ENCODE measurements at places on chromosomes 11 and 22. TPM values are rescaled to one million over a fixed set of nuclear protein-coding genes. Genes with fewer than 3 reads are reported as not detected.

RIMBP3C gene
- total RNA-seq = not detected

CSNK2A3 gene
- not detected for total RNA-seq

RFPL1 gene
- not detected for total RNA-seq

CRYBB3 gene
- total RNA-seq = not detected

TRPM5 gene
- total RNA-seq = 4.9 TPM

P4HA3 gene
- total RNA-seq = 0.64 TPM

DDTL gene
- total RNA-seq = 1.8 TPM

OR51B2 gene
- total RNA-seq = not detected

MS4A12 gene
- 328 TPM for total RNA-seq

RIBC2 gene
- total RNA-seq = not detected

F2 gene
- not detected for total RNA-seq

TMPRSS4 gene
- 224 TPM for total RNA-seq

DNA sequence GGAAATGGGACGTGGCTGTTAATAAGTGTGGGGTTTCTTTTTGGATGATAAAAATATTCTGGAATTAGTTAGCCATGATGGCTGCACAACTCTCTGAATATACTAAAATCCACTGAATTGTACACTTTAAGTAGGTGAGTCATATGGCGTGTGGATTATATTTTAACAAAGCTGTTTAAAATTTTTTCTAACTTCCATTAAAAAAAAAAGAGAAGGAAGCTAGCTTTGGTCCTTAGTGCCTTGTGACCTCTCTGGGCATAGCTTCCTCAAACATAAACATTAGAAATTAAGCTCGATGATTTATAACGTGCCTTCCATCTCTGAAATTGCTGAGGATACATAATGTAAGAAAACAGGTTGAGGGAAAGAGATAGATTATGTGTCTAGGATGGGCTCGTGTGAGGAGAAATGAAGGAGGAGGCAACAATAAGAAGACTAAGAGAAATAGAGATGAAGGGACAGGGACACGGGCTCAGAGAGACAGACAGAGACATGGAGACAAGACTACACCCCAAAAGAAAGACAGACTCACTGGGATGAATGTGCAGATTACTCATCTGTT is 20.0 kb downstream of the IRAG1 start:
- H3K4me1 ChIP-seq = peaks cover 41% of the 10 kb centered on the region
- no peak overlapping the region for H3K4me3 ChIP-seq
- peak overlapping the region; percentile 72 for H3K27ac ChIP-seq
- DNase-seq = no peak
- H3K27me3 ChIP-seq = no peaks in the 10 kb centered on the region

DNA sequence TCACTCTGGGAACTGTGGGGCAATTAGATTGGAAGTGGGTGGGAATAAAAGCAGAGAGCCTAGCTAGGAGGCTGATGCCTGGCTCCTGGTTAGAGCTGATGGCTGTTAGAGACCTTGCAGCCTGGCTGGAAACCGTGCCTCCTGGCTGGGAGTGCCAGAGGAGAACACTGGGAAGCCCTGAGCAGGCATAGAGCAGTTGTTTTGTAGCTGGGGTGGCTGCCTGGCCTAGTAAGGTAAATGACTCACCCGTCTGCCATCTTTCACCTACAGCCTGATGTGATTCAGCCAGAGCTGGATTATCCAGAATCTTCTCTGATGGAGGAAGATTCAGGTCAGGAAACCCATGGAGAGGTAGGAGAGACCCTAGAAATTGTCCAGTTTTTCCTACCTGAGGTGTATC is 6.1 kb downstream of the UQCR10 start:
- no peak for DNase-seq
- H3K4me1 ChIP-seq = peaks cover 8% of the 10 kb centered on the region
- no peak overlapping the region for H3K4me3 ChIP-seq
- no peak overlapping the region for H3K27ac ChIP-seq
- no peaks in the 10 kb centered on the region for H3K27me3 ChIP-seq

GRCh38 chr11:121246021-121246768 is 46.4 kb upstream of the SC5D start:
- no peak overlapping the region for H3K4me3 ChIP-seq
- H3K27me3 ChIP-seq = peaks cover 4% of the 10 kb centered on the region
- H3K27ac ChIP-seq = no peak overlapping the region
- no peaks in the 10 kb centered on the region for H3K4me1 ChIP-seq

DNA sequence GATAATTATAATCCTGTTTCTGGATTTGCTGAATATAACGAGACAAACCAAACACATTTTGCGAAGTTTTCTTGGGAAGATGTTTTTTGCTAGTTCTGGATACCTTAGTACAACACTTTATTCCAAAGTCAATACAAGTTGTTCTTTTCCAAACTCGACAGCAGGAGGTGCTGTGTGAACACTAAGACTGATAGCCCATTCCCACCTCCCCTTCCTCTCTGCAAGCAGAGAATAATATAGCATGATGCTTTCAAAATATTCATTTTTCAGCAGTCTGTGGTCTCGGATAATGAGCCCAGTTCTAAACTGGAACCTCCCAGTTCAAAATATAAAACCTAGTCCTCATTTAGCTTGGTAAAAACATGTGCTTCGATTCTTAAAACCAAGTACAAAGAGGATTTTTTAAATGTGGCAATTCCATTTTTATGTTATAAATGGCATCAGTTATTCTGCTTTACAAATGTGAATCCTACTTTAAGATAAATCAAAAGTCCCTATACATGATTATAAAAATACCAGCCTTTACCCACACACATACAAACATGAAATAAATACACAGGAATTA is 129.1 kb downstream of the DCDC1 start:
- no peaks in the 10 kb centered on the region for H3K27me3 ChIP-seq
- no peaks in the 10 kb centered on the region for H3K4me1 ChIP-seq
- no peak overlapping the region for H3K4me3 ChIP-seq
- H3K27ac ChIP-seq = no peak overlapping the region
- no peak for DNase-seq

- no peaks in the 10 kb centered on the region for H3K4me1 ChIP-seq
- H3K36me3 ChIP-seq = no peaks in the 10 kb centered on the region
- no peak overlapping the region for H3K27ac ChIP-seq
- H3K4me3 ChIP-seq = no peak overlapping the region
- DNase-seq = peak; percentile 15
Observed at GRCh38 chr11:115869780-115870431, 365.7 kb upstream of the CADM1 start.

- H3K4me3 ChIP-seq = no peak overlapping the region
- H3K27me3 ChIP-seq = no peaks in the 10 kb centered on the region
- H3K4me1 ChIP-seq = no peaks in the 10 kb centered on the region
- no peaks in the 10 kb centered on the region for H3K36me3 ChIP-seq
Observed at GRCh38 chr11:117670924-117671323, 126.1 kb downstream of the DSCAML1 start.

- H3K27me3 ChIP-seq = peaks cover 27% of the 10 kb centered on the region
- no peak overlapping the region for H3K27ac ChIP-seq
- H3K4me3 ChIP-seq = no peak overlapping the region
- no peak for DNase-seq
- H3K36me3 ChIP-seq = no peaks in the 10 kb centered on the region
Observed at GRCh38 chr22:50716290-50717024, 21.5 kb upstream of the ACR start.

- no peak overlapping the region for H3K27ac ChIP-seq
- H3K36me3 ChIP-seq = no peaks in the 10 kb centered on the region
- no peak overlapping the region for H3K4me3 ChIP-seq
- no peaks in the 10 kb centered on the region for H3K4me1 ChIP-seq
Observed at GRCh38 chr22:32696089-32696488, 105.4 kb upstream of the TIMP3 start.

DNA sequence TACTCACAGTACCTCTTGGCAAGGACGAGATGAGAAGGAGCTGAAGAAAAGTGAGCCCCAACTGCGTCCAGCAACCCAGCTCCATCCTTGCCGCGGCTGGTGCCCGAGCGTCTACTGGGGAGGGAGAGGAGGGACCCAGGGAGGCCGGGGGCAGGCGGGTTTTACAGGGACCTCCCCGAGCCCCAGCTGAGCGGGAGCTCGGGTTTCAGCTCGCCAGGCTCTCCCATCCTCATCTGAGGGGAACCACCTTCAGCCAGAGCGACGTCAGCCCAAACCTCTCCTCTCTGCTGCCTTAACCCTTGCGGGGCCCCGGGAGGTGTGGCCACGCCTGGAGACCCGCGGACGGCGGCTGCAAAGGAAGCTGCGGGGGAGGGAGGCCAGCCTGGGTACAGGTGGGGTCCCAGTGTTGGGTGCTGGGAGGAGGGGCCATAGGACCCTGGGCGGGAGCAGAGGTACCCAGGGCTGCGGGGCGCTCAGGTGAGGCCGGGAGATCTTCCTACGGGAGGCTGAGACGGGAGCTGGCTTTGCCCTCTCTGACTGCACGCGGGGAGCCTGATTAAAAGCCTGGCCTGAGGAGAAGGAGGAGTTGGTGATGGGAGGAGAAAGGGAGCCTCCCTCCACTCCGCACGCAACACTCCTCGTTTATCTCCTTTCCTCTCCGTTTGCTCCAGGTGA is at the start of gene PAMR1:
Gene PAMR1 (minus strand): TSS at position 116 of the 675 bp plus-strand sequence. CDS start 31 bp downstream, at position 85.
- H3K27me3 ChIP-seq = peaks cover 58% of the 10 kb centered on the region
- H3K36me3 ChIP-seq = no peaks in the 10 kb centered on the region
- no peaks in the 10 kb centered on the region for H3K4me1 ChIP-seq
- DNase-seq = peak; percentile 29

DNA sequence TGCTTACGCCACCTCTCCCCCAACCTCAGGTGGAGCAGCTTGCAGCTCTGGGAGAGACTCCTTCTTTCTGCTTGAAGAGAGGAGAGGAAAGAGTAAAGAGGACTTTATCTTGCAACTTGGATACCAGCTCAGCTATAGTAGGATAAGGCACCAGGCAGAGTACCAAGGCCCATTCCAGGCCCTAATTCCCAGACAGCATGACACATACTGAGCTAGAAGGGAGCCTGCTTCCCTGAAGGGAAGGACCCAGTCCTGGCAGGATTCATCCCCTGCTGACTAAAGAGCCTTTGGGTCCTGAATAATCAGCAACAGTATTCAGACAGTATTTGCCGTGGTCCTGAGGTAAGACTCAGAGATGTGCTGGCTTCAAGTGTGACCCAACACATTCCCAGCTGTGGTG is 41.4 kb downstream of the PPME1 start:
- DNase-seq = no peak
- H3K4me1 ChIP-seq = no peaks in the 10 kb centered on the region
- no peaks in the 10 kb centered on the region for H3K27me3 ChIP-seq
- H3K36me3 ChIP-seq = no peaks in the 10 kb centered on the region

DNA sequence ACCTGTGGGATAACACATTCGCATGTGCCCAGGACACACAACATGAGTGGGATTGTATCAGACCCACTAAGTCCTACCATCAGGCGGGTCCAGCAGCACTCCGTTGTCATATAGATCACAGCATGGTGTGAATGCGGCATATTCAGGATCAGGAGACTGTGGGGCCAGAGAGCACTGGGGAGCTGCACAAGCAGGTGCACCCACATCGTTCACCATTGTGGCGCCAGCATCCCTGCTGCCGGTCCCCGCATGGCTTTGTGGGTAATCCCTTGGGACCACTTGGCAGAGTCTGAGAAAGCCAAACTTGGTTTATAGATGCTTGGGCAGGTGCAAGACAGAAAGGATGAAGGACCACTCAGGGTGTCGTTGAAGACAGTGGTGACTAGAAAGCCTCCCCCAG is 201.6 kb upstream of the B3GAT1 start:
- no peaks in the 10 kb centered on the region for H3K27me3 ChIP-seq
- no peak for DNase-seq
- H3K4me3 ChIP-seq = no peak overlapping the region
- H3K4me1 ChIP-seq = no peaks in the 10 kb centered on the region

- no peaks in the 10 kb centered on the region for H3K4me1 ChIP-seq
- no peak overlapping the region for H3K4me3 ChIP-seq
- H3K27ac ChIP-seq = no peak overlapping the region
Observed at GRCh38 chr11:15276621-15277020, 161.9 kb downstream of the INSC start.

GRCh38 chr22:48874956-48875355 is 952.7 kb downstream of the BRD1 start:
- no peaks in the 10 kb centered on the region for H3K4me1 ChIP-seq
- H3K36me3 ChIP-seq = no peaks in the 10 kb centered on the region
- peaks cover 10% of the 10 kb centered on the region for H3K27me3 ChIP-seq
- H3K4me3 ChIP-seq = no peak overlapping the region

GRCh38 chr11:129935723-129936122 is 40.3 kb upstream of the NFRKB start:
- H3K27me3 ChIP-seq = no peaks in the 10 kb centered on the region
- H3K27ac ChIP-seq = no peak overlapping the region
- H3K36me3 ChIP-seq = no peaks in the 10 kb centered on the region
- no peak for DNase-seq
- H3K4me3 ChIP-seq = no peak overlapping the region

DNA sequence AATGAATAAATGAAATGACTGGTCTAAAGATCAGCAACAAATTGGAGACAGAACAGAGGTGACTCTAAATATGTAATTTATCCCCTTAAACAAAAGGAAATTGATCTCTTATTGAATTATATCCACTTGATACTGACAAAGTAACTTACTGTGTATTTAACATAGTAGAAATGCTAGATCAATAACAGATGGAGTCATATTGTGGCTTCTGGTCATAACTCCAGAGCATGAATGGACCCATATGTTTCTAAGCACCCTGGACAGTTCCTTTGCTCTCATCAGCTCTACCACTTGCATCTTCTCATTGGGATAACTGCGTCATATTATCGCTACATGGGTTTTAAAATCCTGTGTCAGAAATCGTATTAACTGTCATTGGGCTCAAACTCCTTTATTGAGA is 222.3 kb downstream of the ETS1 start:
- no peak for DNase-seq
- H3K36me3 ChIP-seq = no peaks in the 10 kb centered on the region
- H3K4me3 ChIP-seq = no peak overlapping the region
- no peak overlapping the region for H3K27ac ChIP-seq

GRCh38 chr11:73141031-73141308 is 1.1 kb downstream of the FCHSD2 start:
- peak overlapping the region; percentile 97 for H3K27ac ChIP-seq
- peaks cover 12% of the 10 kb centered on the region for H3K4me1 ChIP-seq

- no peaks in the 10 kb centered on the region for H3K4me1 ChIP-seq
- H3K27ac ChIP-seq = no peak overlapping the region
- no peaks in the 10 kb centered on the region for H3K36me3 ChIP-seq
- DNase-seq = no peak
- H3K27me3 ChIP-seq = no peaks in the 10 kb centered on the region
Observed at GRCh38 chr11:41308286-41308685, 151.2 kb downstream of the LRRC4C start.

GRCh38 chr11:30143098-30143705 is 87.6 kb upstream of the FSHB start:
- no peak overlapping the region for H3K4me3 ChIP-seq
- DNase-seq = no peak
- H3K27ac ChIP-seq = no peak overlapping the region
- H3K36me3 ChIP-seq = no peaks in the 10 kb centered on the region

GRCh38 chr11:8693010-8693551 is 10.5 kb downstream of the RPL27A start:
- no peak overlapping the region for H3K4me3 ChIP-seq
- no peaks in the 10 kb centered on the region for H3K27me3 ChIP-seq
- H3K27ac ChIP-seq = no peak overlapping the region
- no peaks in the 10 kb centered on the region for H3K36me3 ChIP-seq
- peaks cover 4% of the 10 kb centered on the region for H3K4me1 ChIP-seq

Data from transverse colon (tissue), 4 donors.